Pulmonary artery endothelial cell (primary cell): ENCODE measurements at places on chromosomes 2 and 18. TPM values are rescaled to one million over a fixed set of nuclear protein-coding genes. Genes with fewer than 3 reads are reported as not detected.

GRCh38 chr2:196244966-196245365, 73.6 kb upstream of the STK17B start:
- no peak for DNase-seq

The IL18R1 gene
- total RNA-seq = 3.7 and 8.3 TPM in 2 replicates

The KCNE4 gene
- not detected in 2 replicates for total RNA-seq

The SERPINB3 gene
- total RNA-seq = not detected in 2 replicates

DNA sequence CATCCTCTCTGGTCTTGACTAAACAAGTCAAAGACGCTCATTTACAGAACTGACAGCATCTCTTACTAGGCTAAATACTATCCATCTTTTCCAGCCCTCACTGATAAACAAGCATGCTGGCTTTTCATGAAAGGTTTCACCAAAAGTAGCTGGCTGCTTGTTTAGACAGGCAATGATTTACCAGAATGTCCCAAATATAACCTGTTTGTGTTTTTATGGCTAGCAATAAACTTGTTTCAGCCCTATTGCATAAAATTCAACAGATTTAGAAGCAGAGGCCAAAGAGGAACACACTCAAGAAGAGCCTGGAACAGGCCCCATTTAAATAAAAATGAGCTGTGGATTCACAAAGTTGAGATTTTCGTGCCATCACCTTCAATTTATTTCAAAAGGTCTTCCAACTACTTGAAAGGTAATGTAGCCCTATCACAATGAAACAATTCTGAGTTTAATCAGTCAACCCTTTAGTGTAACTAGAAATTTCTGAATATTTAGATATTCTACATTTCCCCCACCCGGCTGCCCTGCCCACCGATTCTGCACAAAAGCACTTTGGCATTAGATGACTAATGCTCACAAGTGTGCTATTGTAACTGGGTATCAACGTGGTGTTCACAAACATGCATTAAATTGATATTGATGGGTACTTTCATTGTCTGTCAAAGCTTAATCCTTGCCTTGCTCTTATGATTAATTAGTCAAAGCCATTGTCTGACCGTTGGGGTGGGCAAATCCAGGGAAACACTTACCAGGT, 54.0 kb downstream of the ST6GAL2 start:
- no peak for DNase-seq

DNA sequence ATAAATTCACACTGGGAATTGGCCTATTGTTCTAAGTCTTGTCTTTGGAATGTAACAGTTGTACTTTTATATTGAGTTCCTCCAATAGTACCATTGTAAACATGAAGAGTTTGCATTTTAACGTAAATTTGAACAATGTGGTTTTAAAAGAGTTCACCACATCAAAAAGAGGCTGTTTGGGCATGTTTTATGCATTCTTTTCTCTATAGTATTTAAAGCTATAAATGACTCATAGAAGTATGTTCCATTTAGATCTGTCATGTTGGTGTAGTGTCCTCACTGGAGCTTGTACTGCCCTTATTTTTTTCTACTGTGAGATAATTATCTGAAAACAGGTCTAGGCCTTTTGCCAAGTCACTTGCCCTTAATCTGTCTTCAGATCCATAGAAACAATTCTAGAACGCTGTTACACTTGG, 141.9 kb downstream of the RHBDD1 start:
- no peak for DNase-seq

DNA sequence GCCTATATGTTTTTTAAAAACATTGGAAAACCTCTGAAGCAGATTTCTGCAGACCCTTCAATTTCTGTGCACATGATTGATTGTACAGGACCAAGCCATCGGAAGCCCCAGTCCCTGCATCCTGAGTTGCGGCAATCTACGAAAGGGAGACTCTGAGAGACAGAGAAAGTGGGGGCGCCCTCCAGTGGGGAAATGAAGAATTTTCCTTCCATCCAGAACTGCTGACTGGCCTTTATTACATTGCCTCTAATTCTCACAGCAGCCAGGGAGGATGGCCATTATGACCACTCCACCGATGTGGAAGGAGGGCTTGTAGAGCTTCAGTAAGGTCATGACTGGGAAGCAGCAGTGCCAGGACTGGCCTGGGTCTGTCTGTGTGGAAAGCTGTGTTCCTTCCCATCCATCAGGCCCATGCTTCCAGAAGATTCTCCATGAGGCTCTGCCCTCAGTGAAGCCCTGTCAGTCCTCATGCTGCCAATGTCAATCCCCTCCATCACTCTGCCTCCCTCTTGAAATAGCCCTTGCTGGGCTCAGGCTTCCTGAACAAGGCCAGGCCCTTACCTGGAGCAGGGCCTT, 20.0 kb upstream of the RESP18 start:
- DNase-seq = no peak

DNA sequence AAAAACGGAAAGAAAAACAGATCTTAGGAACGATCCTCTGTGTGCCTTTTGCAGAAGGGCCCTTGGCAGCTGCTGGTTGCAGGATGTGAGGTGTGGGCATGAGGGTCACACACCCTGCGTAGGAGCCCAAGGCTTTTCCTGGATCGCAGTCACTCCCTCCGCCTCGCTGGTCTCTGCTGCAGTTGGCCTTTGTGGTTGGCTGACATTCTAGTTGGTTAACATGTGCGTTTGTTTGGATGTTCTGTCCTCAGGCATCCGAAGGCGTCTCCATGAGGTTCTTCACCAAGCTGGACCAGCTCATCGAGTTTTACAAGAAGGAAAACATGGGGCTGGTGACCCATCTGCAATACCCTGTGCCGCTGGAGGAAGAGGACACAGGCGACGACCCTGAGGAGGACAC, 61.7 kb downstream of the INPP5D start:
- no peak for DNase-seq

DNA sequence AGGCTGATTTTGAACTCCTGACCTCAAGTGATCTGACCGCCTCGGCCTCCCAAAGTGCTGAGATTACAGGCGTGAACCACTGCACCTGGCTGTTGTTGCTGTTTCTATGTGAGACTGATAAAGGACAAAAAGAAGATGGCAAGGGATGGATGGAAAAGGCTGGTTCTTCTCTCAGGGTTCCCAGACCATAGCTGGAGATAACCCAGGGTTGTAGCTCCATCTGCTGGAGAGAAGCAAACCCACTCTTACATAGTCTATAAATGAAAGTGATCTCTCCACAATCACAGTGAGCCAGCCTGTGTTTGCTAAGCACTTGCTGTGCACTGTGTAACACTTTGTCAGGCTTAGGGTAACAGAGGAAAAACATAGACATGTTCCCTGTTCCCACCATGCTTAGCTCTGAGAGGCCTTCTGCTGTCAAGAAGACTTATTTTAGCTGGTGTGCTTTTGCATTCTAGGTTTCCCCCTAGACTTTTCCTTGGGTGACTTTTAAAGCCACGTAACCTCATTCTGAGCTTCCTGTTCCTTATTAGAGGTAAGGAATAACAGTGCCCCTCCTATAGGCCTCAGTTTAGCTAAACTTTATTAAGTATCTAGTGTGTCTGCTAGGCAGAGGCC, 49.7 kb downstream of the LIMS1 start:
- DNase-seq = peak; percentile 63

The LAMA1 gene
- total RNA-seq = under 0.01 and 0.07 TPM in 2 replicates

GRCh38 chr2:232030229-232030628, 68.7 kb downstream of the DIS3L2 start:
- DNase-seq = no peak

The MIB1 gene
- total RNA-seq = 64.0 and 70.2 TPM in 2 replicates

DNA sequence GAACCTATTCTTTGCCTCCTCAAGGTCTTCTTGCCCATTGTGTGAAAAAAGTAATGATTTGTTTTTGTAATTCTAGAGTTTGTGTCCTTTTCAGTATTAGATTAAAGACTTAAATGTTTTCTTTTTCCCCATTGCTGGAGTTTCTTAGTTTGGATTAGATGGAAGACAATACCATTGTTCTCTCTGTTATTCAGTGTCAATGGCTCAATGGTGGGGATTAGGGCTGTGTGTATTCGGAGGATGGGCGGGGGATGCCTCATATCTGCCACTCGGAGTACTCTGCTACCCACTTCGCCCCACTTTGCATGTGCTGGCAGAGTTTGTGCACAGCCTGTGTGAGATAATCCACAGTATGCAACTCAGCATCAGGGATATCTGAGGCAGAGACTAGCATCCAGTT, 90.1 kb downstream of the KLHL29 start:
- no peak for DNase-seq
